ENCODE measurements at places on chromosomes 11 and 22.

DNA sequence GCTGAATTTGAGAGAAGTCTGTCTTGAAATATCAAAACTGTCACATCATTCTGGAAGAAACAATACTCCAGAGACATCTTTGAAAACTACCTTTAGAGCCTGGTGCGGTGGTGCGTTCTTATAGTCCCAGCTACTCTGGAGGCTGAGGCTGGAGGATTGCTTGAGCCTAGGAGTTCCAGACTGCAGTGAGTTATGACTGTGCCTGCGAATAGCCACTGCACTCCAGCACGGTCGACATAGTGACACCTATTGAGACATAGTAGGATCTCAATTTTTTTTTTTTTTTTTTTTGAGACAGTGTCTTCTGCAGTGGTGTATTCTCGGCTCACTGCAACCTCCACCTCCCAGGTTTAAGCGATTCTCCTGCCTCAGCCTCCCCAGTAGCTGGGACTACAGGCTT, 11.5 kb upstream of the AIFM3 start:
- no peak for DNase-seq

DNA sequence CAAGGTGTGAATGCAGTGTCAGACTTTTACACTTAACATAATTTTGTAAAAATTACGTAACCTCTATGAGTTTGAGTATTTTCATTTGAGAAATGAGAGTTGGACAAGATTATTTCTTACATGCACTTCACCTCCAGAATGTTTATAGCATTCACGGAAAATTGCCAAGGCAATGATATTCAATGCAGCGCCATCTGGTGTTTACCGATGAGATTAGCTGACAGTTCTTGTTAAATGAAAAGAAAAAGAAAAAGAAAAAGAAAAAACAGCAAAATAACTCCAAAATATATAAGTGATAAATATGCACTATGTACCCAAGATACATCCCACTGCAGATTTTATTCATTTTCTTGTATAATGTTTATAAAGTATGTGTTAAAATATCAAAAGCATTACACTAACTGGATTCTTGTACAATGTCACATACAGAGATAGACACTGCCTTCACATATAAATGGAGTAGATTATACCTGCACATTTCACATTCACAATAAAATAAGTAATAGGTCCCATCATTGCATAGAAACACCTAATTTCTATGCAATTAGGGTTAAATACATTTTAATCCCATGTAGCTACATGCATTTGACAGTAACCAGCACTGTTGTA, 976.3 kb upstream of the FAT3 start:
- DNase-seq: no peak

DNA sequence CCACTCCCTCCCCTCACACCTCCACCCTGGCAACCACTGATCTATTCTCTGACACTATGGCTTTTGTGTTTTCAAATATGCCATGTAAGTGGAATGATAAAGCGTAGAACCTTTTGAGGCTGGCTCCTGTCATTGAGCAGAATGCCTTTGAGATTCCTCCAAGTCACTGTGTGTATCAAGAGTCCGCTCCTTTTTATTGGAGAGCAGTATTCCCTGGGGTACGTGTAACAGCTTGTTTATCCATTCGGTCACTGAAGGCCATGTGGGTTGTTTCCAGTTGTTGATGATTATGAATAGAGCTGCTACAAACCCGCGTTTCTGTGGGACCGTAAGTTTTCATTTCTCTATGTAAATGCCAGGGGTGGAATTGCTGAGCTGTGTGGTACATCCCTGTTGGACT, 10.3 kb downstream of the TP53I11 start:
- no peak for DNase-seq

DNA sequence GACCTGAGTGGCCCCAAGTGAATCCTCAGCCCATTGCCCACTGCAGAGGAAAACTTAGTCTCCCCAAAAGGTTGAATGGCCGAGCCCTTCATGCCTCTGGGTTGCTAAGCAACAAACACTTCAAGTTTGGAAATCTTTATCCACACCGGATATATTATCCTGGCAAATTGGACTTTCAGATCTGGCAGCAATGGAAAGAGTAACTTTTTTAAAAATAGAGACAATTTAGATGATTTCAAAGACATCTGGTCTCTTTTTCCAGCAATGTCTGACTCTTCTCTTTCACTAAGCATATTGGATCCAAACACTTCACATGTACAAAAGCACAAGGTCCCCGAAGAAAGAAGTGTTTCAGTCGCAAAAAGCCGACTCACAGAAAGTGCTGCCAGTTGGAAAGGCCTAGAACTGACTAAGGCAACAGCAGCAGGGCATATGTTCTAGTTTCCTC, 505.3 kb downstream of the SOX6 start:
- no peak for DNase-seq

DNA sequence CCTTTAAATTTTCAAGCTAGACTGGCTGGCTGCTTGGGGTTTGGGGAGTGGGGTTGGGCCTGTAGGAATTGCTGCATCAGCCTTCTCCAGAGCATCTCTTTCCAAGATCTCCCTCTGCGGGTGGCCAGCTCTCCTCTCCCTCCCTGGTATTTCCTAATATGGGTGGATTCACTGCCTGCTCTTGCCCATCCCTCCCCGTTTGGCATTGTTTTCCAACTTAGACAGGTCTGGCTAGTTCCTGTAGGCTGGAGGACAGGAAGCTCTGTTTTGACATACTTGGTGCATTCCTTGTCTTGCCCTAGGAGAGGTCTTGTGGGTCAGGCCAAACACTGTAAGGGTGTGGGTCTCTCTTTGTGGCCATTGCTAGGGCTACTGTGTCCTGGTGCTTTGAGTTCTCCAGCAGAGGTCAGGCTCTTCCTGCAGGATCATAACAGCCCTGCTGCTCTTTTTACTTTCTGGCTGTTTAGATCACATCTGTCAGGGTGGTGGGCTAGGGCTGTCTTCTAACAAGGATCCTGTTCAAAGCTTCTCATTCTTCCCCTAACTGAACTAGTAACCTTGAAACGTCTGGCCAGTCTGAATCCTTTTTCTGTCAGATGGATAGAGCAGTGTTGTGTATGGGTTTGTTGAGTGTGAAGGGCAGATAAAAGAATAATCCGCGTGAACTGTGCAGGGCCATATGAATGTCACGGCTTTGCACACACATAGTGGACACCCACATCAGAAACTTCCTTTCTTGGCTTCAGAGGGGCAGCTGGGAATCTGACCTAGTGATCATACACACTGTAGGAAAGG, 18.3 kb upstream of the MICALL1 start:
- DNase-seq: no peak

DNA sequence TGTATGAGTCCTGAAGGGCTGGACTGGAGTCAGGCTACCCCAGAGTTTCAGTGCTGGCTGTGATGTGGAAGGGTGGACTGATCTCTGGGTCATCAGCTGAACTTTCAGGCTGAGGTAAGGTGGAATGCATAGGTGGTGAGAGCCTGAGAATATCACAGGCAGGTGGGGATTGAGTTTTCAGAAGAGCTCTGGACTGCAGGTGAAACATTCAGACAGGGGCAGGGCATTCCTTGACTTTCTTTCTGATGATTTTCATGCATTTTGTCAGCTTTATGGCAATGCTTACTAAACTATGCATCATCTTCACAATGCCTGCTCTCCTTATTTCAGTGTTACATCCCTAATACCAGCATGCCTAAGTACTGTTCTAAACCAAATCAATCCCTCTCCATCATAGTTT, 755.0 kb downstream of the KCNA4 start:
- DNase-seq: no peak

DNA sequence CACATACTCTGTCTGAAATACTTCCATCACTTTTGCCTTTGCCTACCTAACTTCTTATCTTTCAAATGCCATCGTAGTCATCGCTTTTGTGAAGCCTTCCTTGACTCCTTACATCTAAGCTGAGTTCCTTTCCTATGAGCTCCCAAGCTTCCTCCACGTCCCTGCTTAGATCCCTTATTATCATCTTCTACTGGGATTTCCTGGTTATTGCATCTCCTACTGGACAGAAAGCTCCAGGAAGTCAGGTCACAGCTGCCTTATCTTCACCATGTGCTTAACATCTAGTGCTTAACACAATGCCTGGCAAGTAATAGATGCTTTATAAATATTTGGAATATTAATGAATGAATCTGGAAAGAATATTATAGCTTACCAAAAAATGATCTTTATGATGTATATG, 5.9 kb downstream of the YPEL4 start:
- no peak for DNase-seq

GRCh38 chr11:132976115-132976514, 556.2 kb downstream of the OPCML start:
- DNase-seq: no peak

- DNase-seq: no peak
Measured at GRCh38 chr22:49204599-49205482, 622.8 kb downstream of the BRD1 start.

DNA sequence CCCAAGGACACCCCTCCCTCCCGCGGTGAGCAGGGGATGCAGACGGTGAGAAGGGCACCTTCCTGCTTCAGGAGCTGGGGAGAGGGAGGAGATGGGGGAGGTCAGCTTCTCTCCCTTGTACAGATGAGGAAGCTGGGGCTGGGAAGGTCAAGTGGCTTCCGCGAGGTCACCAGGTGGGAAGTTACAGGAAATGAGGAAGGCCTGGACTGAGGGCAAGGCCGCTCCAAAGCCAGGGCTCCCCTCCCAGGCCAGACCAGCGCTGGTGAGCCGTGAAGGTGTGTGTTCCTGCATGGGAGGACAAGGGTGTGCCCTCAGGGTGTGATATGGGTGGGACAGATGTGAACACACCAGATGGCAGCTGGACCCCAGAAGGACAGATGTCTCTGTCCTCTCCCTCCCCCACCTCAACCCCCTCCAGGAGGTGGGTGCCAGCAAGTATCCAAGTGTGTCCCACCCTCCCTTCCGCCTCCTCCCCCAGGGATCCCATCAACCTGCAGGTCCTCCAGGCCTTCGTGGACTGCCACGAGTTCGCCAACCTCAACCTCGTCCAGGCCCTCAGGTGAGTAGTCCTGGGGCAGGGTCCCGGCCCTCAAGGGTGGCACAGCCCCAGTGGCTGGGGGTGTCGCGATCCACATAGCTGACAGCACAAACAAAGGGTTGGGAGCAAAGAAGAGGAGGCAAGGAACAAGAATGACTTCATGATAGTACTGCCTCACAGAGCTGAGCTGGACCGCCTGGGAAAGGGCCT, 16.6 kb downstream of the CYTH4 start:
- DNase-seq: no peak

DNA sequence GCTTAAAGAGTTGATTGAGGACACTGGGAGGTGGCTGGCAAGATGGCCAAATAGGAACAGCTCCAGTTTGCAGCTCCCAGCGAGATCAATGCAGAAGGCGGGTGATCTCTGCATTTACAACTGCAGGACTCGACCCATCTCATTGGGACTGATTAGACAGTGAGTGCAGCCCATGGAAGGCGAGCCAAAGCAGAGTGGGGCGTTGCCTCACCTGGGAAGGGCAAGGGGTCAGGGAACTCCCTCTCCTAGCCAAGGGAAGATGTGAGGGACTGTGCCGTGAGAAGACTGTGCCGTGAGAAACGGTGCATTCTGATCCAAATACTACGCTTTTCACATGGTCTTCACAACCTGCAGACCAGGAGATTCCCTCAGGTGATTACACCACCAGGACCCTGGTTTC, 36.4 kb downstream of the ARHGAP32 start:
- no peak for DNase-seq

- DNase-seq: no peak
Measured at GRCh38 chr11:69939551-69940245, 120.5 kb upstream of the FGF3 start.

GRCh38 chr11:2101171-2101675, 38.0 kb downstream of the IGF2 start:
- DNase-seq: no peak

- no peak for DNase-seq
Measured at GRCh38 chr22:17106161-17106784, 14.9 kb downstream of the TMEM121B start.

DNA sequence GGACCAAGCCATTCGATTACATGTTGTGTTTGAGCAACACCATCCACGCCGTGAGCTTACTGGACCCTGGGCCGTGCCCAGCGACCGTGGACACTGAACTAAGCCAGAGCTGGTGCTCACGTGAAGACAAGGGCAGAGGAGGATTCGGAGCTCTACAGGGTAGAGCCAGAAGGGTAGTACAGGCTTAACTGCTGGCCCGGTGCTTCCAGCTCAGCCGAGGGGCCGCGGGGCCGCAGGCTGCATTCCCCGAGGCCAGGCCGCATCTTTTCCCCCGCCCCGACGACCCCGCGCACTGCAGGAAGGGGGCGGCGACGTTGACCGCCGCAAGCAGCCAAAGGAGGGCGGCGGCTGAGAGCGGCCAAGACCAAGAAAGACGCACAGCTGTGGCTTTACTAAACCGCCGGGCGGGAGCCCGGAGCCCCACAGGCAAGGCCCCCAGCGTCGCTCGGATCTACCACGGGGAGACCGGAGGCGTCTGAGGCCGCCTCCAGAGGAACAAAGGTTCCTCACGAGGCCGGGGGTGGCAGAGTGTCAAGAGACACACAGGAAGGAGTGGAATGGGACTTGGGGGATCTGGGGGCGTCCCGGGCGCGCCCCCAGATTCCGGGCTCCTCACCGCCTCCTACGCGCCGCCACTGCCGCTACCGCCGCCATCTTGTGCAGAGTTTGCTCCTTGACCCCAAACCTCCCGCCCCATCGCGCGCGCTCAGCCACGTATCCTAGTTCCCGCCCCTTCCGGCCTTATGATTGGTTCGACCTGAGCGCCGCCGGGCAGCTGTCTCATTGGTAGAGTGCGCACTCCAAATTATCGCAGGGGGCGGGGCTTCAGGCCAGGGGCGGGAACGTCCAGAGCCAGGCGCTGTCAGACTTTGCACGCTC, at the start of gene GANAB:
TSS of gene GANAB (minus strand) at position 668 of the 879 bp plus-strand sequence. CDS start at position 654, 14 bp downstream.
- DNase-seq: peak; percentile 99

GRCh38 chr11:109512249-109512648, 90.3 kb downstream of the C11orf87 start:
- no peak for DNase-seq

DNA sequence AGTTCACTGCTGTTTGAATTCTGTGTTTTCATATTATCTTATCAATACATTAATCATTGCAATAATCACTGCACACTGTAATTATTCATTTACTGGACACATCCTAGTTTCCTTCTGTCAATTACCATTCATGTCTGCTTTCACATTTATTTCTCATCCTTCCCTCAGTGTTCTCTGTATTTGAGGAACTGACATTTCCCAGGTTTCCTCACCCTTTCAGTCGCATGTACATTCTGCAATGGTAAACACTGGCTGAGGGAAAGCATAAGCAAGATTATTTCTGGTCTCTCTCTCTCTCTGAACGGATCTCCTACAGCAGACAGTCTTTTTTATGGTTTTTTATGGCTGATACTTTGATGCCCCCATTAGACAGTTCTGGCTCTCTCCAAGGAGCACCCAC, 4.2 kb upstream of the HBD start:
- DNase-seq: no peak

GRCh38 chr11:61294717-61295595, at the start of gene VWCE:
Gene VWCE (minus strand): TSS chr11:61295316. CDS start chr11:61295037, 279 bp downstream.
- peak; percentile 83 for DNase-seq

Measured in NCI-H1092 (cell line).